ENCODE measurements at places on chromosomes 1 and 21.
A peak's percentile ranks its signal among the peaks of the same experiment; 100 is the strongest.

- DNase-seq = no peak
These were observed 33.4 kb upstream of the ATP1B1 start for GRCh38 chr1:169072945-169073725.

DNA sequence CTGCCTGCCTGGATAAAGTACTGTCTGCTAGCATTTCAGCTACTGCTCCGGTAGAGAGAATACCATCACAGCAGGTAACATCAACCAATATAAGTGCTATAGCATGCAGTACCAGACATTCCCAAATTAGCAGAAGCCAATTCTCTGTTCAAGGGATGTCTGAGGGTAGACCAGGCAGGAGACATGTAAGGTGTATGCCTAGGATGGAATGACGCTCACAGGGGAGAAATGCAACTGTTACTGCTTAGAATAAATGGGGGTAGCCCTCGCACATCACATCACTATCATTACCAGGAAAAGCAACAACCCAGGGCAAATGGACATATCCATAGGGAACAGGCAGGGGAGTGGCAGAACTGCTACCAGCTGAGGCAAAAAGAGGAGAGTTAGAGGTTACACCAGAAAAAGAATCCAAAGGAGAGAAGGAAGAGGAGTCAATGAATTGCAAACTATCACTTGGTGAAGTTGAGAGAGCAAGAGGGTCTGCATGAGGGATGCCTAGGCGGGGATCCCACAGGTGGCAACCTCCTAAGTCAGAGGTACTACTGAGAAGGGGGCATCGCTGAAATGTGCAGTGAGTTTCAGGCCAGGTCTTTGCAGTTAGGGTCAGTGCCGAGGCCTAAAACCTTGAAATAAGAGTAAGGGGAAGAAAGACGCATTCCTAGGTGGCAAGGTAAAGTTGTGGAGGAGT lies 1.1 kb downstream of the UBE2Q1 start:
- no peak for DNase-seq

DNA sequence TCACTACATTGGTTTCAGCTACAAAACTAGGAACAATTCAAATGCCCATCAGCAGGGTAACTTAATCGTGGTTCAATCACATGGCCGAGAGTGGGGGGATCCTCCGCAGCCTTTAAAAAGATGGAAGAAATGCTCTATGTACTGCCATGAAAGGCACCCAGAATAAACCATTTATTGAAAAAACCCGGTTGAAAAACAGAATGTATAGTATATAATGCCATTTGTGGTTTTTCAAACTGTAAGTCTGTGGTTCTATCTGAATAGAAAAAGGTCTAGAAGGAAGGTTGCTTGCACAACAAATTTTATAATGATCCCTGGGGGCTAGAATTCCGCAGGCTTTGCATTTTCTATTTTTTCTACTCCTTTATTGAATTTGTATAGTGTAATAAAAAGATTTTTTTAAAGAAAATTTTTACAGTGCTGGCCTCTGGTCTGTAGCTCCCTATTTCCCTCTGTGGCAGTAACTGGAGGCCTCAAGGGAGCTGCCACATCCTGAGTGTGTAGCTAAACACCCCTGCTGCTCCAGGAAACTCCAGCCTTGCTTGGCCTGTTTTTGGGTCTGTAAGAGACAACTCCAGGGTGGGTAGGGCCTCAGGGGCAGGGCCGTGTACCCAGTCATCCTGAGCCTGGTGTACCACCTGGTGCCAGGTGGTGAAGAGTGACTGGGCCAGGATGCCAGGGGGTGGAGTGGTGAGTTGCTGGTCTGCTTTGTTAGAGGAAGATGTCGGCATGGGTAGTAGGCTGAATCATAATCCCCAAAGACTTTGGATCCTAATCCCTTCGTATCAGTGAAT lies 51.5 kb upstream of the EPS8L3 start:
- DNase-seq = no peak

- DNase-seq = no peak
These were observed 14.1 kb upstream of the ATP1A4 start for GRCh38 chr1:160137216-160137862.

- no peak for DNase-seq
These were observed 106.0 kb downstream of the NTNG1 start for GRCh38 chr1:107246775-107247345.

- DNase-seq = no peak
These were observed 3.2 kb upstream of the CRYBG2 start for GRCh38 chr1:26357121-26357602.

- no peak for DNase-seq
These were observed 6.6 kb upstream of the DDAH1 start for GRCh38 chr1:85471558-85471957.

- DNase-seq = no peak
These were observed 13.0 kb downstream of the GRHL3 start for GRCh38 chr1:24331961-24332673.

GRCh38 chr1:90192408-90192807 lies 197.5 kb downstream of the ZNF326 start:
- no peak for DNase-seq

- DNase-seq = no peak
These were observed 3.0 kb downstream of the SPEN start for GRCh38 chr1:15850471-15851001.

- DNase-seq = no peak
These were observed 376.2 kb downstream of the KIF26B start for GRCh38 chr1:245530937-245531336.

DNA sequence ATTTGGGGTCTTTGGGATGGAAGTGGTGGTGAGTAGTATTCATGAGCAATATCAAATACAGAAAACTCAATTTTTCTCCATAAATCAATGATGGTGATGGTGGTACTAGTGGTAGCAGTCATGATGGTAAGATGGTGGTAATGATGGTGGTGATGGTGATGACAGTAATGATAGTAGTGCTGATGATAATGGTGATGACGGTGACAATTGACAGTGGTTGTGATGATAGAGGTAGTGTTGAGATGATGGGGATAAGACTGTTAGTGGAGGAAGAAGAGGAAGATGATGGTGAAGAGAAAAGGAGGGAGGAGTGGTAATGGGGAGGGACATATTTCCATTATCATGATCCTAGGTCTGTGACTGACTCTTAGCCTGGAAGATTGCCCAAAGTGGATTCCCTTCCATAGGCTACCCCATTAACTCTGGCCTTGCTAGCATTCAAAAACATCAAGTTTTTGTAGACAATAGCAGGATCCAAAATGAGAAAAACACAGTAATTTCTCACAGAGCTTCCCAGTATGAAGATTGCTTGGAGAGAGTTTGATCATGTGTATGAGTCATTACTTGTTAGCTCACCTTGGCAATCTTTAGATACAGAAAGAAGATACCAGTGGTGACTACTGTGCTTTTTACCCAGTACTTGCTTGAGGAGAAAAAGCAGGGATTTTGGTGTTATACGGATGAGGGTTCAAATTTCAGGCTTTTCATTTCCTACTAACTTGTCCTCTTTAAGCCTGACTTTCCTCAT lies 93.9 kb downstream of the ATP1A1 start:
- DNase-seq = no peak

DNA sequence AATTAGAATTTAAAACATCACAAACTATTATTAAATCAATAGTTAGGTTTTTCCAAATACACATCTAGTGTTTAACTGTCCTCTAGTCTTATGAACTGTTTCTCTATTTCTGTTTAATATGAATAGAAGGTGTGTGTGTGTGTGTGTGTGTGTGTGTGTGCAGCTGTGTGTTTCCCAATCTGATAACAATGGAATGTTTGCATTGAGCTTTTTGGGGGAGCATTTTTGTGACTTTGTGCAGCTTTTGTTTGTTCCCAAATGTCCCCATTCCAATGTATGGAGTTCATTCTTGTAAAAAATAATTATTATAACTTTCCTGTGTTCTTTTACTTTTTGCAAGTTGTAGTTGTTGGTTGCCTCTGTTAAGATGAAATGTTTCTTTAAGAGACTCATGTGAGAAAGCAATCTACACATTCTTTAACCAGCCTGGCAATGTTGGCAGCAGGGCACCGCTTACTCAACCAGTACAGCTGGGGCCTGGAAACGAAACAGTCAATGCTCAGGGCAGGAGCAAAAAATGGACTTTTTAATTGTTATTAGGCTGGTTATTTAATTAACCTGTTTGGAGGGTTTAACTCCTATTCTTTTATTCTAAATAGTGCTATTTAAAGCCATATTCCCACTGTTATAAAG lies 354.3 kb downstream of the SRGAP2C start:
- DNase-seq = no peak

- DNase-seq = no peak
These were observed 3.3 kb upstream of the ELAVL4 start for GRCh38 chr1:50105433-50105832.

- DNase-seq = no peak
These were observed at the start of gene TMPRSS3 for GRCh38 chr21:42395905-42396651. Gene TMPRSS3, minus strand, starts transcription at chr21:42396052. Its CDS starts 635 bp downstream, at chr21:42395417.

DNA sequence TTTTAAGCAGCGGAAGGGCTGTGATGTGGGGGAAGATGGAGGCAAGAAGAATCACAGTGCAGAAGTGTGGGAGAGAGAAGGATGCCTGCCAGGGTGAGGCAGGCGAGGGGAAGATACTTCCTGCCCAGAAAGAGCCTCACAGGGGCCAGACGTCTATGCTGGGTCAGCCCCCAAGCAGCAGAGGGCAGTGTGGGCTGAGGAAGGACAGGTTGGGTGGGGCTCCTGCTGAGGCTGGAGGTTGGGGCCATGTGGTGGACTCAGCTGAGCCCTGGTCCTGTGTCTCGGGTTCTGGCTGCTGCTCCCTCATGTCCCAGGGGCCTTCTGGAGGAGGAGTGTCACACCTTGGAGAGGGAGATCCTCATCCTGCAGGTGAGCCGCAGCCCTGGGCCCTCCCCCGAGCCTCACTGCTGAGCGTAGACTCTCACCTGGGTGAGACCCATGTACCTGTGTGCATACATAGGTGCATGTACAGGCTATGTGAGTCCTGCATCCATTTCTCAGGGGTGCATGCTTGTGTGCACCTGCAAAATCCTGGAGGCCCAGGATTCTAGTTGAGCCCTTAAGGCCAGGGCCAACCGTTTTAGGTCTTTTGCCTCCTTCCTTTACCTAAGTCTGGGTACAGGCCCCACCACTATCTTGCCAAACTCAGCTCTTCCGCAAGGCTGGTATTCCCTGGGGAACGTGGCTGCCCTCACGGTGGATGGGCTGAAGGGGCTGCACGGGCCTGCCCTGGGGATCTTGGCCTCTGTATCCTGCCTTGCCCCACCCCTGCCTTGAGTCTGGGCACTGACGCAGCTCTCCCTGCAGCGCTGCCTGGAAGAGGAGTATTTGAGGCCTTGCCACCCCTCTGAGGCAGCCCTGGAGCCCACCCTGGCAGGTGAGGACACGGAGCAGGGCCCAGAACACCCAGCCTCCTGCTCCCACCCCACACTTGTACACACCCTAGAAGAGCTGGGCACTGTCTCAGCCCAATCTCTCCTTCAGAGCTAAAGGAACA lies 3.7 kb downstream of the CCDC24 start:
- peak; percentile 76 for DNase-seq

DNA sequence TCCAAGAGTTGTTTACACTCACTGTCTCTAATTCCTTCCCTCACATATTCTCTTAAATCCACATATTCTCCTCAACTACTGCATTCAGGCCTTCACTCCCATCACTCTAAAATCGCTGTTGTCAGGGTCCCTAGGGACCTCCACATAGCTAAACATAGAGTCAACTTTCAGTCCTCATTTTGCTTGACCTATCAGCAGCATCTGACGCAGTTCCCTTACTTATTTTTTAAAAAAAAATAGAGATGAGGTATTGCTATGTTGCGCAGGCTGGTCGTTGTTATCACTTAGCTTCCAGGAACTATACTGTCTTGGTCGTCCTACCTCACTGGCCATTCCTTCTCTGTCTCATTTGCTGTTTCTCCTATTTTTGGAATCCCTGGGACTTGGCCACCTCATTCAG lies 11.7 kb upstream of the PLEKHO1 start:
- DNase-seq = no peak

GRCh38 chr1:78892260-78892840 lies 114.2 kb downstream of the ADGRL4 start:
- no peak for DNase-seq

DNA sequence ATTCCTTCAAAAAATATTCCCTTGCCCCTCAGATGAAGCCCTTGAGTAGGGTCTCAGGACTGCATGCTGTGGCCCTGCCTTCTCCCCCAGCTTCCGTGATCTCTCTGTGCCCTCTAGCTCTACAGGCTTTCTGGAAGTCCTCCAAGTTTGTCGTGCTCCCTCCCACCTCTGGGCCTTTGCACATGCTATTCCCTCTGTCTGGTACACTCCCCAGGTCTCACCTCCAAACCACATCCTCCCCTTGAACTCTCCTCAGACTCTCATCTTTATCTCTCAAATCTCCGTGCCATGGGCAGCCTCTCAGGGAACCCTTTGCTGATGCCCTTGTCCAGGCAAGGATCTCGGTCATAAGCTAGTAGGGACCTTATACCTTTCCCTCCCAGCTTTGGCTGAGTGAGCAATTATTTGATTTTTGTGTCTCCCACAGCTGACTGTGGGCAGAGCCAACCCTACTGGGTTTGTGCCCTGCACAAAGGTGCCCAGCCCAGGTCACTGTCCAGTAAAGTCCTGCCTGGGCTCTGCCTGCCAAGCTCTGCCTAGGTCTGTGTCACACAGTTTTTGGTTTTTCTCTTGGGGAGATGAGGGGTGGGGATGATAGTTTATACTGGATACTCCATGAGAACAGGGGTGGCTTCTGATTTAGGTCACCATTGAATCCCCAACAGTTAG lies 188.1 kb downstream of the ZNF281 start:
- no peak for DNase-seq

DNA sequence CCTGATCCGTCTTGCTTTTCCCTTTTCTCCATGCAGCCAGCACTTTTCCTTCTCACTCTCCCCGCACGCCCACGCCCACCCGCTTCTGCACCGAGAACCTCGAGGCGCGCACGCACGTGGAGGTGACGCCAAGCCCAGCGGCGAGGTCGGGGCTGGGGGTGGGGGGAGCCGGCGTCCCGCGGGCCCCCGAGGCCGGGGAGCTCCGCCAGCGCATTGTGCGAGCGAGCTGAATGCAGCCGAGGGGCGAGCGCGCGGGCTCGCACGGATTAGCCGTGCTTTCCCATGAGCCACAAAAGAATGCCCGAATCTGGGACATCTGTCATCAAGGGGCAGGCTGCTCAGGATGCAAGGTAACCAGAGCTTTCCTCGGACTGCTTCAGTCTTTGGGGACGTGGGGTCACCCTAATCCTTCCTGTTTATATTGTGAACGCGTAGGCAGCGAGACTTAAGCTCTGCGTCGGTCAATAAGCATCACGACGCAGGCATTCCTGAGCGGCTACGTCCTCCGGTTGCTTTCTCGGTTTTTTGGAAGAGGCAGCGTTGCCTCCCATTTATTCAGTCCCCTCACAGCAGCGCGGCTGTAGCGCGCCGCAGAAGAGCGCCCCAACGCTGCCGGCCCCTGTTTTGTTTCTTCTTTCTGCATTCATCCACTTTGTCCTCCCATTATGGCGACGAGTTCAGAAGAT lies 67.3 kb upstream of the AKT3 start:
- DNase-seq = no peak

DNA sequence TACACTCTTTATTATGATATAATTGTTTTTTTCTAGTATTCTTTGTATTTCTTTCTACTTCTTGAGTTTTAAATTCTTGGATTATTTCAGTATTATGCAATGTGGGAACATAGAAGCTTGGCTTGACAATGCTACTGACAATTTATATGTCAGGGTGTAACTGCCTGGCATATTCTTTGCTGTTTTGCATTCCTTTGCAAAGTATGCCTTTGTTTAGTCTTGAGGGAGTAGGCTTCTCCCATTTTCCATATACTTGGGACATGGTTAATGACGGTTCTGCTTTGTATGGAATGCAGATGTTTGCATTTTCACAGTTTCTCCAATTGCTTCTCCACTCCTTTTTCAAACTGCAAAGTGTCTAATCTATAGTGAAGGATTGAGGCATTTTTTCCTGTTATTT lies 109.8 kb downstream of the HMCN1 start:
- no peak for DNase-seq

- DNase-seq = no peak
These were observed 180.1 kb upstream of the PRMT6 start for GRCh38 chr1:106876384-106876783.

- no peak for DNase-seq
These were observed 696.2 kb upstream of the PRMT6 start for GRCh38 chr1:106360252-106360651.

Data from hematopoietic multipotent progenitor cell treated with erythropoietin and hydrocortisone succinate and interleukin-3 and kit ligand, for 8 days (in vitro differentiated cells).